Stomach (tissue), 19 donors: ENCODE measurements at places on chromosomes 3 and 15. TPM values are rescaled to one million over a fixed set of nuclear protein-coding genes. Genes with fewer than 3 reads are reported as not detected.

- no peak overlapping the region for H3K27ac ChIP-seq
- H3K27me3 ChIP-seq, result no peaks in the 10 kb centered on the region
- no peak overlapping the region for H3K4me3 ChIP-seq
- peaks cover 18% of the 10 kb centered on the region for H3K4me1 ChIP-seq
- peaks cover 12% of the 10 kb centered on the region for H3K36me3 ChIP-seq
These were observed 30.4 kb downstream of the ZNF609 start for GRCh38 chr15:64490598-64491259.

DNA sequence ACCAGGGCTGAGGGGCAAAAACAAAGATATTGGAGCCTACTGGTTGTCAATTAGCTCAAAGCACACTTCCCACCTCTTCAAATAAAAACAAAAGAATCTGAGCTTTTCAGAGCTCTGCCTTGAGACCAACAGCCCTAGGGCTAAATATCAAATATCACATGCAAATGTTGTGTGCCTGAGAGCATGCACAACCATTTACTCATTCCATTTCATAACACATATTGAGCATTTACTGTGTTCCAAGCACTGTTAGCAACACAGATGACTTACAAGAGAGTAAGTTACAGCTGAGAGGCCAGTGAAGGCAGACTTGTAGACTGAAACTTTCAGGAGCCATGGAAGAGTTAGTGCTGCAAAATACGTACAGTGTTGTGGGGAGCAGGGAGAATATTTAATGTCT lies 222.4 kb downstream of the CPNE4 start:
- no peak overlapping the region for H3K4me3 ChIP-seq
- no peak for DNase-seq
- H3K4me1 ChIP-seq, result no peaks in the 10 kb centered on the region
- H3K36me3 ChIP-seq, result no peaks in the 10 kb centered on the region
- no peaks in the 10 kb centered on the region for H3K27me3 ChIP-seq
- H3K27ac ChIP-seq, result no peak overlapping the region

GRCh38 chr3:151468284-151468917 lies 7.5 kb upstream of the IGSF10 start:
- no peak overlapping the region for H3K4me3 ChIP-seq
- H3K4me1 ChIP-seq, result no peaks in the 10 kb centered on the region
- no peaks in the 10 kb centered on the region for H3K27me3 ChIP-seq
- H3K27ac ChIP-seq, result no peak overlapping the region

DNA sequence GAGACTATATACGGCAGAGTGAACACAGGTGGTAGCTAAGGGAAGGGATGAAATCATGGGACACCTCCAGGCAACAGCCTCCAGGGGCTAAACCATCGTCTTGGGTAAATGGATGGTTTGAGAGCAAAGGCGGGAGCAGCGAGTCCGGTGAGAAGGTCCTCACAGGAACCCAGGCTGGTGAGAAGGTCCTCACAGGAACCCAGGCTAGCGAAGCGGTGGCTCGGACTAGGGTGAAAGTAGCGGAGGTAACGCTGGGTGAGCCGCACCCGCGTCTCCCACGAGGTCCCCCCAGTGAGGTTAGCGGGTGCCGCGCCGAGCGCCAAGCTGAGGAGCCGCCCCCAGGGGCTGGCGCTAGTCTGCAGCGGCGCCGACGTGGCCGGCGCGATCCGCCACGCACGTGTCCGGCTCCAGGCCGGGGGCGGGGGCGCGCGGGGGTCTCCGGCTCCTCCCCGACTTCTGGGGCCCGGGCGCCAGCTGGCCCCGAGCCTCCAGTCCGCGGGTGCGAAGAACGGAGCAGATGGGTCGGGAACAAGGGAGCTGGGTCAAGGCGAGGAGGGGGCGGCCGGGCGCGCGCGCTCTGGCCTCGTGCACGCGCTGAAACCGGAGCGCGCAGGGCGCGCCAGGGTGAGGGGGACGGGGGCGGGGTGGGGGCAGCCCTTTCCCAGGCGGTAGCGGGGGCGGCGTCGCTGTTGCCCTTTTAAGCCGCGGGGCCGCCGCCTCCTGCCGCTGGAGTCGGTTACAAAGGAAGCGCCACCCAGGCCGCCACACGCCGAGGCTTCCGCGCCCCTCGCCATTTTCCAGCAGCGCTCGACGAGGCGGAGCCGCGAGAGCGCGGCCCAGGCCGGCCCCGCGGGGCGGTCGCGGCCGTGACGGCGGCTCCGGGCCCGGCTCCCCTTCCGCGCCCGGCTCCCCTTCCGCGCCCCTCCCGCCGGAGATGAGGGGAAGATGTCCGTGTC lies at the start of gene UBE2Q2:
UBE2Q2 (plus strand) TSS at position 726 of the 956 bp plus-strand sequence; CDS start at position 946, 220 bp downstream.
- peaks cover 52% of the 10 kb centered on the region for H3K4me1 ChIP-seq
- DNase-seq, result peak; percentile 63
- H3K27me3 ChIP-seq, result no peaks in the 10 kb centered on the region
- H3K36me3 ChIP-seq, result no peaks in the 10 kb centered on the region

DNA sequence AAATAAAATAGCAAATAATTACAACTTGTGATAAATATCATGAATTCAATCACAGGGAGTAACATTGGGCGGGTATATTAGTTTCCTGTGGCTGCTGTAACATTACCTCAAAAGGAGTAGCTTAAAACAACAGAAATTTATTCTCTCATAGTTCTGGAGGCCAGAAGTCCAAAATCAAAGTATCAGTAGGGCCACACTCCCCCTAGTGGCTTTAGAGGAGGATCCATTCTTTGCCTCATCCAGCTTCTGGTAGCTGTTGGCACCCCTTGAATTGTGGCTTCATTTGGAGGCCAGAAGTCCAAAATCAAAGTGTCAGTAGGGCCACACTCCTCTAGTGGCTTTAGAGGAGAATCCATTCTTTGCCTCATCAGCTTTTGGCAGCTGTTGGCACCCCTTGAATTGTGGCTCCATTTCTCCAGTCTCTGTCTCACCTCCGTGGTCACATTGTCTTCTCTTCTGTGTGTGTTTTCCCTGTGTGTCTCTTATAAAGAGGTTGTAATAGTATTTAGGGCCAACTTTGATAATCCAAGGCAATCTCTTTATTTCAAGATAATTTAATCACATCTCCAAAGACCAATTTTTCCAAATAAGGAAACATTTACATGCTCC lies 3.1 kb upstream of the CFAP20DC start:
- H3K4me3 ChIP-seq, result no peak overlapping the region
- H3K27ac ChIP-seq, result no peak overlapping the region
- no peaks in the 10 kb centered on the region for H3K4me1 ChIP-seq
- no peaks in the 10 kb centered on the region for H3K27me3 ChIP-seq

MUC13 gene
- 1.6 TPM for polyA plus RNA-seq

SATB1 gene
- 10.0 TPM for polyA plus RNA-seq

DNA sequence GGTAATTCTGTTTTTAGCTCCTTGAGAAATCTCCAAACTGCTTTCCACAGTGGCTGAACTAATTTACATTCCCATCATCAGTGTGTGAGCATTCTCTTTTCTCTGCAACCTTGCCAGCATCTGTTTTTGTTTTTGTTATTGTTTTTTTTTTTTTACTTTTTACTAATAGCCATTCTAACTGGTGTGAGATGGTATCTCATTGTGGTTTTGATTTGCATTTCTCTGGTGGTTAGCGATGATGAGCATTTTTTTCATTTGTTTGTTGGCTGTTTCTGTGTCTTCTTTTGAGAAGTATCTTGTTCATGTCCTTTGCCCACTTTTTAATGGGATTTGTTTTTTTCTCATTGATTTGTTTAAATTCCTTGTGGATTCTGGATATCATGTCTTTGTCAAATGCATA lies 129.7 kb upstream of the ABHD17C start:
- H3K27me3 ChIP-seq, result no peaks in the 10 kb centered on the region
- H3K4me3 ChIP-seq, result no peak overlapping the region
- no peak overlapping the region for H3K27ac ChIP-seq
- no peak for DNase-seq
- peaks cover 6% of the 10 kb centered on the region for H3K36me3 ChIP-seq
- H3K4me1 ChIP-seq, result peaks cover 8% of the 10 kb centered on the region

GRCh38 chr3:45010811-45011333 lies 15.2 kb upstream of the CLEC3B start:
- H3K4me3 ChIP-seq, result no peak overlapping the region
- no peak overlapping the region for H3K27ac ChIP-seq
- no peaks in the 10 kb centered on the region for H3K27me3 ChIP-seq
